ENCODE measurements at places on chromosomes 11 and 22.

GRCh38 chr11:12678092-12678491 lies 3.9 kb downstream of the TEAD1 start:
- DNase-seq = no peak

DNA sequence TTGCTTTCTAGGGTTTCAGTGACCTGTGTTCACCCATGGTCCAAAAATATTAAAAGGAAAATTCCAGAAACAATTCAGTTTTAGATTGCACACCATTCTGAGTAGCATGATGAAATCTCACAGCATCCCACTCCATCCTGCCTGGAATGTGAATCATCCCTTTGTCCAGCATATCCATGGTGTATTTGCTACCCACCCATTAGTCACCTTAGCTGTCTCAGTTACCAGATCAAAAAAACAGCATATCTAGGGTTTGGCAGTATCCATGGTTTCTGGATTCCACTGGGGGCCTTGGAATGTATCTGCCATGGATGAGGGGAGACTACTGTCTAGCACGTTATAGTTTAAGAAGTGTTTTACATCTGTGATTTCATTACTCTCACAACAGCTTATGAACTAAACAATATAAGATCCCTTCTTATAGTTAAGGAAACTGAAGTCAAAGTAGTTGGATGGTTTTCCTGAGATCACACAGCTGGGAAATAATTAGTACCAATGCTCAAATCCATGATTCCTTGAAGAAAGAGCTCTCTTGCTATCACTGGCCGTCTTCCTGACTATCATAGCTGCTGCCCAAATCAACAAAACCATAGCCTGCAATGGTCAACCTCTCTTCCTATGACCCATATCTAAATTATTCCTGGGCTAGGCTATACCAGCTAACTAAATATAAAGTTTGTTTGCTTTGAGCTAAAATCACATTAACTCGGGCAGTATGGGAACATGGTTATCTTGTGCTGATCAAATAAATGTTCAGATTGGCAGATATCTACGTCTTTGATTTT lies 122.6 kb downstream of the MICAL2 start:
- DNase-seq = no peak

DNA sequence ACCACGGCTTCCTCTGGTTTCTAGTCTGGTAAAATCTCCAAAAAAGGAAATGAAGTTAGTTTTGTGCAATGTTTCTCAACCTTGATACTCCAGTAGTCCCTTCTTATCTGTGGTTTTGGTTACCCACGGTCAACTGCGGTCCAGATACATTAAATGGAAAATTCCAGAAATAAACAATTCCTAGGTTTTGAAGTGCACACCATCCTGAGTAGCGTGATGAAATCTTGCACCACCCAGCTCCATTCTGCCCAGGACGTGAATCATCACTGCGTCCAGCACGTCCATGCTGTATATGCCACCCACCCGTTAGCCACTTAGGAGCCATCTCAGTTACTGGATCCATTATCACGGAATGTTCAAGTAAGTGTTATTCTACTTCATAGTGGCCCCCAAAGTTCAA lies 117.0 kb downstream of the FBXO7 start:
- no peak for DNase-seq

DNA sequence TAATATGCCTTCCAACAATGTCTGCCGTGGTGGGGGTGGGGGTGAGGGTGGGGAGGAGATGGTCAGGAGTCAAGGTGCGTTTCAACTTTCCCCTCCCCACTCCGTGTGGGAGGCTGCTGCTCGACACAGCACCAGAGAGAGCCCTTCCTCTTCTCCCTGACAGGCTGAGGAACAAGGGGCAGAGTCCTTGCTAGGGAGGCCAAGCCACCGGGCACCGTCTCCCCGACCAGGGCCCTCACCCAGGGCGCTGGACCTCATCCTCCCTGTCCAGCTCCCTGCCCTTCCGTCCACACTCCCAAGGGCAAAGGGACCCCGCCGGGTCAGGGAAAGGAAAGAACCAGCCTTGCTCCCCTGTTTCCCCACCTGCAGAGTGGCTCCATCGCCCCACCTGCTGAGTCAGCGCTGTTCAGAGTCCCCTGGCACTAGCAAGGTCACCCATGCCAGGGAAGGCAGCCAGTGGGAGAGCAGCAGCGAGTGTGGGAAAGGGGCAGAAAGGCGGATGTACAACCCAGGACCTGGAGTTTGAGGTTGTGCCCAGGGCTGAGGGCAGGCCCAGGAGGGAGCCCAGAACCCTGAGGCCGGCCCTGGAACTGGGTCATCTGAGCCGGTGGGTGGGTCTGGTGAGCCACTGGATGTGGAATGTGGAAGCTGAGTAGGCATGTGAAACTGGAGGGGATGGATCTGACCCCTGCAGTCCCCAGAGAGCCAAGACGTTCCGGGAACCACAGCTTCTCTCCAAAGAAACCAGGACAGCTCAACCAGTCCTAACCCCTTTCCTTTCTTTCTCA lies 47.2 kb downstream of the BUD13 start:
- DNase-seq = no peak

DNA sequence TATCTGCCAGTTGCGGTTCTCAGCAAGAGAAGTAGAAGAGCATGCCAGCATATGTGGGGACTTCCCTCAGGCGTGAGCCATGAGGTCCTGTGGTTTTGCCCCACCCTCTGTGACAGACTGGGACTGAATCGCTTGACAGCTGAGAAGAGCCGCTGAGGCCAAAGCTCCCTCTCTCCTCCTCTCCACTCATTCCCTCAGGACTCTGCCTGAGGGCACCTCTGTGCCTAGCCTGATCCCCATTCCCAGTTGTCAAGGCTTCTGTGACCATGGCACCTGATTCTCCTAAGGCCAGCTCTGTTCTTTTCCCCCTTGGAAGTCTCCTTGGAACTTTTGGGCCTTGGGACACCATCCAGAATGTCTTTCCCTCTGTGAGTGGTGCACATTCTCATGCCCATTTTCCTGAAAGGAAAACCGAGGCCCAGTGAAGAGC lies 27.0 kb downstream of the ART5 start:
- DNase-seq = peak; percentile 52

DNA sequence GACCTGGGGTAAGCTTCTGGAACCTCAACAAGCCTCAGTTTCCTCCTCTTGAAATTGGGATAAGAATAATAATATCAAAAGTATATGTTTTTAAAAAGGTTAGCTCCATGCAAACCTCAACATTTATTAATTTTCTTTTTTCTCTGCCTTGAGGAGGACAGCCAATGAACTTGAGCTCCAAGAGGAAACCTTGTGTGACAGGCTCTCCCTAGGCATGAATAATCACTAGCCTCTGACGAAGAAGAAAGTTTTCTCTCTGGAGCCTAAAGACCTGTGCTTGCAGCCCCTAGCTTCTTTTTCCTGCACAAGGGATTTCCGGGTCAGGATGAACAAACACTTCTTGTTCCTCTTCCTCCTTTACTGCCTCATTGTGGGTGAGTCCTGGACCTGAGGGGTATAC lies at the start of gene PATE3:
Gene PATE3 (plus strand): TSS at position 301 of the 400 bp plus-strand sequence. CDS start 25 bp downstream, at position 326.
- no peak for DNase-seq

GRCh38 chr22:45786726-45787125 lies 115.1 kb downstream of the ATXN10 start:
- DNase-seq = no peak

- DNase-seq = peak; percentile 1
Measured at GRCh38 chr11:92886243-92886905, 83.1 kb upstream of the MTNR1B start.

- no peak for DNase-seq
Measured at GRCh38 chr11:69862331-69862771, 43.1 kb upstream of the FGF3 start.

- no peak for DNase-seq
Measured at GRCh38 chr11:70933981-70934583, 318.3 kb downstream of the SHANK2 start.

DNA sequence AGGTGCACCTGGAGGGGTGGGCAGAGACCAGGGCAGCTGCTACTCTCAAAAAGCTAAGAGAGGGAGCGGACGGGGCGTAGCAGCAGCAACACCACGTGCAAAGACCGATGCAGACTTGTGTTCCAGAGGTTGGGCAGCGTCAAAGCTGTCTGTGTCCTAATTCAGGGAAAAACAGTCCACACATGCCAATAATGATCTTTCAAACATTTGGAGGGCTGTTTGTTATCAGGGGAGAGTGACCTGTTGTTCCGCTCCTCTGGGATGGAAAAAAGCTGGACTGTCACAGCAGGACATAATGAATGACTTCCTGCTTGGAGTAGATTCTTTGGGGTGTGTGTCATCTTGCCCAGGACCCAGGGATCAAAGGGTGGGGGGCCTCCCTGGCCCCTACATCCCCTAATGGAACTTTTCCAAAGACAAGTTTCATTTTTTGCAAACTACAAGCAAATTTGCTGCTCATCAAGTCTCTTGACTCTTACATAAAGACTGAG lies 6.2 kb upstream of the FBLN1 start:
- DNase-seq = no peak

DNA sequence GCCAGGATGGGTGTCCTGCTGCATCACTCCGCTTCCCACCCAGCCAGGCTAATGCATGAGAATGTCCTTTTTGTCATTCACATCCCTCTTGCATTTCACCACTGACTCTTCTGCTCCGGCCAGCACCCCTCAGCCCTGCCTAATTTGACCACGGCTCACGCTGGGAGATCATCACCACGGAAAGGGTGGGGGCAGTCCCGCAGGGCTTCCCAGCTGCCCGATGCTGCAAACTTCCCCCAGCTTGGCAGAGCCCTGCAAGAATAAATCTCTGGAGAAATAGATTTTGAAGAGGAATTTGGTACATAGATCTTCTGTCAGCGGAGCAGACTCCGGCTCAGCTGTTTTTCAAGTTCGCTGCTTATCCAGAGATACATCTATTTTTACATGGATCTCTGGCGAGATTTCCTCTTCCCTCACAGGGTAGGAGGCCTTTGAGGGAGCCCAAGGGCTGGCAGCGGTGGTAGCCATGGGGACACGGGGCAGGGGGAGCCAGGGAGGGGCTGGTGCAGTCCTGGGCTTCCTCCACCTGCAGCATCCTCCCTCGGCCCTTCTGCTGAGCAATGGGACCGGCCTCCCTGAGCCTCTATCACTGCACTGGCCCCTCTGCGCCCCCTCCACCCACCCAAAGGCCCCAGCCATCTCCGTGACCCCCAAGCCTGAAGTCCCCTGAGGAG lies 62.6 kb downstream of the BUD13 start:
- no peak for DNase-seq

DNA sequence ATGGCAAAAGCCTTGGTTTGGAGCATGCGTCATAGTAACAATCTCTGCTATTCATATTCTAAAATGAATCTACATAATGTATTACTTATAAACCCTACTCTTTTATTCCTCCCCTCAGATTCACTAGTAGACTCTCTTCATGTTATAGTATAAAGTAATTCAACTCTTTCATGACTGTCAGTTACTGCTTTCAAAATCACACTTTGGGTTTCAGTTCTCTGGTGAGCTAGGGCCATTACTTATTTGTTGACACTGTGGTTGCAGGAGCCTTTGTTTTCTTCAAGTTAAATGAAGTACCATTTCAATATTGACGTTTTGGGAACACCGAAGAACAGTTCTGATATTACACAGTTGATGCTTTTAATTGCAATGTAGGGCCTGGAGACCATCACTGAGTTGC lies 378.4 kb downstream of the DDX10 start:
- DNase-seq = no peak

GRCh38 chr11:15660496-15660895 lies 545.8 kb downstream of the INSC start:
- DNase-seq = no peak

DNA sequence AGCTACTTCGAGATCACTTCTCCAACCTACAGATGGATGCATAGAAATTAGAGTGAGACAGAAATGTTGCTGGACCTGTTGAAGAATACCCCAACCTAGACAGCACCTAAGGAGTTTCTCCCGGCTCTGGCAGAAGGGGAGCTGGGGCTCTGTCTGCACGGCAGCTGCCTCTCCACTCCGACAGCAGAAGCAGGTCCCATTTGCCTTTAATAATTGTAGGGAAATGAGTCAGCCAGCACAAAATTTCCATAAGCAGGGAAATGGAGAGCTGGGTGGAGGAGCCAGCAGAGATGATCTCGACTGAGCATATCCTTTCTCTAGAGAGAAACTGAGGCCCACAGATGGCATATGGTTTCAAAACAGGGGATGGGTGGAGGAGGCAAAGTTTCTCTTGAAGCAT lies 80.1 kb downstream of the EFCAB6 start:
- DNase-seq = no peak

- DNase-seq = no peak
Measured at GRCh38 chr11:99432677-99433076, 411.9 kb downstream of the CNTN5 start.

DNA sequence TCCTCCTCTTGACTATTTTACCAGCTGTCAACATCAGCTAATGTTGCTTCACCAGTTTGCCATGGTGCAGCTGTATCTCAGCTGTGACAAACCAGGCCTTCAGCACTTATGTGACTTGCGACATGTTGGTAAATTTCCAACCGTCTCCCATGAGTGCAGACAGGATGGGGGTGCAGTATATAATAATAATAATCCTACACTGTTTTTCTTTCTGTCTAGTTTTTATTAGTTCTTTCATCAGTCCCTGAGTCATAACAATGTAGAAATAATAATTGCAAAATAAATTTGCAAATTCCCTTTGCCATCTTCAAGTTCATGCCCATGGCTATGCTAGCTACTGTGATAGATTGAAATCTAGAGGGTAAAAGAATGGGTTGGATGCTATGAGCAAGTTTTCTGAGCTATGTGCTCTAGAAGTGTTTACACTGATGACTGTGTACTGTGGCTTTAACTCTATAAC lies 4.9 kb downstream of the MMP13 start:
- DNase-seq = no peak

DNA sequence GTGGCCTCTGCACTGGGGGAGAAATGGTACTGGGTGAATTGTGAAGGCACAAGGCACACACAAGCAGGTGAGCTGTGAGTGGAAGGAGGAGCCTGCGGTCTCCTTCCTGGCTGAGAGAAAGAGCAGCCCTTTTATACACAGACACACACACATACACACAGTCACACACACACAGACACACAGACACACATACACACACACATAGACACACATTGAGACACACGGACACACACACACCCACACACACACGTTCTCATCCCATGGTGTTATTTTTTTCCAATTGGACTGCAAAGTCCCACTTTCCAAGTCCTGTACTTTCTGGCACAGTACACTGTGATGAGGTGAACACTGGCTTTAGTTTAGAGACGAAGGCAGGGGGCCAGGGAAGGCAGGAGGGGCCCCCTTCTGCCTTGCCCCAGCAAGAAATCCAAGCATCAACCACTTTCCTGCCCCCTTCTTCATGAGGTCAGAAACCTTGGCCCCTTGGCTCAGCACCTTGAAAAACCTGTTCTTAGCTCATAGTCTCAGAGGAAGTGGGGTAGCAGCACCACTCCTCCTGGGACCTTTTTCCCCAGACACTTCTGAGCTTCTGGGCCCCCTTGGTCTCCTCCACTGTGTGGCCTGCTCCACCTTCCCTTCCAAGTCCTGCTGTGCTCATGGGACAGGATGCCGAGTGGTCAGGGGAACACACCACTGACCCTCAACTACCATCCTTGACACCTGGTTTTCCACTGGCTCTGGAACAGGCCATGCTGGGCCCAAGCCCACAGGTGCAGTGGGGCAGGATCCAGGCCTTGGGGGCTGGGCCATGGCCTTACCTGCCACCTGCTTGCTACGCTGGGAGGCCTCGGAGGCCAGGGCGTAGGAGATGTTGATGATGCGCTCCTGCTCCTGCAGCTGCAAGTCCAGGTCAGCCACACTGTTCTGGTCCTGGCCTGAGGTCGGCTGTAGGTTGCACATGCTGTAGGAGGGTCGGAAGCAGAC lies 43.8 kb downstream of the C11orf58 start:
- DNase-seq = no peak
